ENCODE measurements at places on chromosomes 4 and X.

- peak; percentile 74 for DNase-seq
Measured at GRCh38 chrX:39815631-39816030, 282.1 kb downstream of the BCOR start.

GRCh38 chrX:8815460-8816065, 14.4 kb upstream of the FAM9A start:
- DNase-seq, result peak; percentile 68

DNA sequence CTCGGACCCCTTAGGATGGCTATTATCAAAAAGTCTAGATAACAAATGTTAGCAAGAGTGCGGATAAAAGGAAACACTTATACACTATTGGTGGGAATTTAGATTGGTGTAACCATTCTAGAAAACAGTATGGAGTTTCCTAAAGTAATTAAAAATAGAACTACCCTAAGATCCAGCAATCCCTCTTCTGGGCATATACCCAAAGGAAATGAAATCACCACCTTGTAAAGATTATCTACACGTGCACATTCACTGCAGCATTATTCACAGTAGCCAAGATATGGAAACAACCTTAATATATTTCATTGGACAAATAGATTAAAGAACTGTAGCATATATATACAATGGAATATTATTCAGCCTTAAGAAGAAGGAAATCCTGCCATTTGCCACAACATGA, 462.4 kb downstream of the IQCM start:
- no peak for DNase-seq

GRCh38 chr4:140090215-140090731, 63.7 kb downstream of the MAML3 start:
- no peak for DNase-seq

DNA sequence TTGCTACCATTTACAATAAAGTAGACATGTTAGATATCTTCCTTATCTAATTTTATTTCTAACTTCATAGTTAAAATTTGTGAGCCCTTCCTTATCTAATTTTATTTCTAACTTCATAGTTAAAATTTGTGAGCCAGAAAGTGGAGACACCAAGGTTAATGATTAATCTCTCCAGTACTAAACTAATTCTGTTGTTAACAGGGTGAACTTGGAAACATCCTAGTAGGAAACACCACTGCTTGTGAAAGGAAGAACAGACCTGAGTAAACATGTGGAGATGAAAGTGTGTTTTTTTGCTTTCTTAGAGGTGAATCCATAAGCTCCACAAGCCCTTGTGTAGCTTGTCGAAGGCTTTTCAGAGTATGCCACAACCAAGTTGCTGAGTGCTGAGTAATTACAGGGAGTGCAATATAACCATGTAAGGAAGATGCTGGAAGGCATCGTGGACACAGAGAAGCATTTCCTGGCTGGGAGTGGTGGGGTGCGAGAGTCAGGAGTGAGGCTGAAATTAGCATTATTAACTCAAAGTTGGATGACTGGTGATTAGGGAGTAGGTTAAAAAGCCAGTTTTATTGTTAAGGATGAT, 118.6 kb upstream of the NEIL3 start:
- no peak for DNase-seq

DNA sequence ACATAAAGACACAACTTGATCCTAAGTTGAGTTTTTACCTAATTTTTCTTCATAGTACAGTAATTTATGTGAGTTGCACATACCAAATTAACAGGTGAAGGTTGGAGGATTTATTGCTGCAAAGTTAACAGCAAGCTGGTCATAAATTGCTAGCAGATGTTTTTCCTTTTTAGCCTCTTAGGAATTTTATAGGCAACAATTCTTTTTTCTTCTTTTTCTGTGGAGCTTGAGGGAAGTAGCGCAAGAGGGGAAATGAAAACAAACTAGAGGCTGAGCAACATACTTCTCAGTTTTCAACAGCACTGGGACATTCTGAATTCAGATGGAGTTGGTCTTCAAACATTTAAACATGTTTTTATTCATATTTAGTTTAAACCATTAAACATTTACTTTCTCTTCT, 63.7 kb upstream of the TLR2 start:
- no peak for DNase-seq

DNA sequence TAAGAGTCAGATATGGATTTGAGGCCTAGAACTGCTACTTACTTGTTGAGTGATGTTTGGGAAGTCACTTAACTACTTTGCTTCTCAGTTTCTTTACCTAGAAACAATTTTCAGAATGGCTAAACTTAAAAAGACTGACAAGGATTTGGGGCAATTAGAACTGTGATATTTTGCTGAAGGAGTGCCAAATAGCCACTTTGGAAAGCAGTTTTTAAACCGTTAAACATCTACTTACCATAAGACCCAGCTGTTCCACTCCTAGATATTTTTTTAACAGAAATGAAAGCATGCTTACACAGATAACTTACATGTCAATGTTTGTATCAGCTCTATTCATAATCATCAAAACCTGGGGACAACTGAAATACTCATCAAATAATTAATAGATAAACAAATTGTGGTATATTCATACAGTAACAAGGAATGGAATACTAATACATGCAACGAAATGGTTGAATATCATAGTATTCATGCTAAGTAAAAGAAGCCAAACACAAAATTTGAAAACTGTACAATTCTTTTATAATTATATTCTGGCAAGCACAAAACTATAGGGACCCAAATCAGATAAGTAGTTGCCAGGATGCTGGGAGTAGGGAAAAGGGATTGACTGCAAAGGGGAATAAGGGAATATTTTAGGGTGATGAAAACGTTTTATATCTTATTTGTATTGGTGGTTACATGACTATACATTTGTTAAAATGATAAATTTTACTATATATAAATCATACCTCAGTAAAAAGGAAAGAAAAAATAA, 24.0 kb downstream of the RPA4 start:
- no peak for DNase-seq

GRCh38 chr4:23097251-23097650, 404.5 kb downstream of the GBA3 start:
- DNase-seq, result no peak

DNA sequence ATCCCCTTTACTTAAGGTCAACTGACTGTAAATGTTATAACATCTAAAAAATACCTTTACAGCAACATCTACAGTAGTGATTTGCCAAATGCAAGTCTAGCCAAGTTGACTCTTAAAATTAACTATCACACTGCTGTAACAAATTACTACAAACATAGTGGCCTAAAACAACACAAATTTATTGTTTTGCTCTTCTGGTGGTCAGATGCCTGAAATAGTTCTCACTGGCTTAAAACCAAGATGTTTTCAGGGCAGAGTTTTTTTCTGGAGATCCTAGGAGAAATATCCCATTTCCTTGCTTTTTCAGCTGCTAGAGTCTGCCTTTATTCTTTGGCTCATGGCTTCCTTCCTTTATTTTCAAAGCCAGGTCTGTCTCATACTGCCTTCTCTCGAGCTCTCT, 120.5 kb downstream of the ADGRL3 start:
- no peak for DNase-seq

GRCh38 chrX:19849464-19850080, 37.8 kb downstream of the SH3KBP1 start:
- DNase-seq, result no peak

- DNase-seq, result no peak
Measured at GRCh38 chr4:83810428-83810827, 274.5 kb downstream of the GPAT3 start.

DNA sequence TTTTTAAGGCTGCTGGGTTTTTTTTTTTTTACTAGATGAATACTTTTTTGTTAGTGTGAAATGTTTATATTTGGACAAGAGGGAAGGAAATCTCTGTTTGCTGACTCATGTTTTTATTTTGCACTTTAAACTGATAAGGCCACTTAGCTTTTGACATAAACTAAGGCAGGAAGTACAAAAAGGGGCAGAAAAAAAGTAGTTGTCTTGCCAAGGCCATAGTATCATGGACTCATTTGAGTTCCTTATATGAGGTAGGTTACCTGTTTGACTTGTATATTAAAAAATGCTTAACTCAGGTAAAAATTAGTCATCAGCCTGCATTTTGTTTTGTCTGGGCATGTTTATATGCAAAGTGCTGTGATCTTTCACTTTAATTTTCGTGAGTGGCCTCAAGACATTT, 26.0 kb downstream of the SMAD1 start:
- DNase-seq, result no peak

DNA sequence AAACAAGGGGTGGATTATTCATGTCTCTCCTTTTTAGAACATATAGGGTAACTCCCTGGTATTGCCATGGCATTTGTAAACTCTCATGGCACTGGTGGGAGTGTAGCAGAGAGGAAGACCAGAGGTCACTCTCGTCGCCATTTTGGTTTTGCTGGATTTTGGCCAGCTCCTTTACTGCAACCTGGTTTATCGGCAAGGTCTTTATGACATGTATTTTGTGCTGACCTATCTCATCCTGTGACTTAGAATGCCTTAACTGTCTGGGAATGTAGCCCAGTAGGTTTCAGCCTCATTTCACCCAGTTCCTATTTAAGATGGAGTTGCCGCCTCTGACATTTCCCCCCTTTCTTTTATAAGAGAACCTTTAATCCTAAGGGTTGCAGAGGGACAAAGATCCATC, 45.8 kb downstream of the MGST2 start:
- no peak for DNase-seq

GRCh38 chrX:15438332-15438731, 54.1 kb upstream of the VEGFD start:
- DNase-seq, result no peak

- DNase-seq, result no peak
Measured at GRCh38 chr4:7429069-7429416, 5.7 kb downstream of the PSAPL1 start.

DNA sequence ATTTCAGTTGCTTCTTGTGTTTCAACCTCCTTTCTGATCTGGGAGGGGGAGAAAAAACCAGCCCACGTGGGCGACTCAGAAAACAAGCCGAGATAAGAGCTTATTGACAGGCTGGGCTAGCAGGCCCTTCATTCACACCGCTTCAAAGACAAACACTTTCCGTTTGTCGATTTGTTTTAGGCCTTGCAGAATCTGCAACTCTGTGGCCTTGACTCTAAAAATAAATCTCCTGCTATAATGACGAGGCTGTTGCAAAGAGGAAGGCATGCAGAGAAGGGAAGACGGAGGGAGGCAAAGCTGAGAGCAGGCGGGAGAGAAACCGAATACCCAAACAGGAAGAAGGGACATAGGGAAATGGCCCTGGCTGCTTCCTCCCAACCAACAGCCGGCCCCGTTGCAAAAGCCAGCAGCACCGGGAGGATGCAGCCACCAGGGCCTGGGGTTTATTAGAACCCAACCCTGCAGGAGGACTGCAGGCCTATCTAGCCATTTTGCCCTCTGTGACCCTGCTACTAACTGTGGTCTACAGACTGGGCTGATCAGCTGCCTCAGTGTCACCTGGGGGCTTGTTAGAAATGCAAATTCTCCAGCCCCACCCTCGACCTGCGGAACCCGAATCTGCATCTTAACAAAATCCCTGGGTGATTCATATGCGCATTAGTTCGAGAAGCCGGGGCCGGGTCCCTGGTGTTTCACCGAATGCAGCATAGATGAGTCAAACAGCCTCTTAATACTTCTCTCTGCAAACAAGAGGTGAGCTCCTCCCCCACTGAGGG, 325.5 kb downstream of the BCOR start:
- peak; percentile 74 for DNase-seq

GRCh38 chr4:132383571-132384199, 765.4 kb upstream of the PCDH10 start:
- no peak for DNase-seq

DNA sequence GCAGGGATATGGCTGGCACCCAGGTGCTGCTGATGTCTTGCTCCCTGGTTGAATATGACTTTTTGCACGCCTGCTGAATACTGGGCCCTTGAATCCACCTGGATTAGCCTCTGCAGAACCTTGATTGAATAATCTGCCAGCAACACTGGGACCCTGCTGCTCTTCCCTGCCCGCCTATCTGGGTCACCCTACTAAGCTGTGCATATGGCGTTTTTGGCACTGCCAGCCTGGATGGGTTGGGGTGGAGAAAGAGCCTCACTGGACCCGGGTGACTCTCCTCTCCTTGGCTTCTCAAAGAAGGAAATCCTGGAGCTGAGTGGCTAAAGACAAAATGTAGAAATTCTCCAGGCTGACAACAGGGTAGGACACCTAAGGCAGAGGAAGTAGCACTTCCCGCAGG, 100.0 kb downstream of the MAOA start:
- no peak for DNase-seq

- no peak for DNase-seq
Measured at GRCh38 chr4:53349091-53349491, 16.8 kb downstream of the SCFD2 start.

- peak; percentile 54 for DNase-seq
Measured at GRCh38 chr4:9765091-9765490, 16.3 kb upstream of the DRD5 start.

DNA sequence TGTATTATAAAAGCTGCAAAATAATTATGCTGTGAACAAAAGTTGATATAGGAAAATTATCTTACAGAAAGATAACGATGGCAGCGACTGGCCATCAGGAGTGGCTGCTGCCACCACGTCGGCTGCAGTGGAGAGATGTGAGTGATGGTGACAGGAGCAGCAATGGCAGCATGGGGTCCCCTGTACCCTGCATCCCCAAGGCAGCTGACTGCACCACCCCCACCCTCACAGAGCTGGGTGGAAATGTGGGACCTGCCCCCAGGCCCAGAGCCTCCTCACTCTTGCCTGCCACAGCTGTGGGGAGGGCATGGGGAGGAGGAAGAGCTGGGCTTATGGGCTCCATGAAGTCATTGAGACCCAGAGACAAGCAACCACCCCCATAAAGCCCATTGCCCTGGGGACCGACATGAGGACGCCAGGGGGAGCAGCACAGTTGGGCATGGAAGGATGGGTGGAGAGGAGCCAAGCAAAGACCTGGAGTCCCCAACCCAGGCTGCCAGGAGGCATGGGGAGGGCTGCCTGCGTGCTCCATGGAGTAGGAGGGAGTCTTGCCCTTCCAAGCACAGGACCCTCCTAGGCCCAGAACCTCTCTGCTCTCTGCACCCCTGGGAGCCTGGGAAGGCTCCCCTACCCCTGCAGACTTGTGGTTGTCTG, 1090.5 kb downstream of the PCDH18 start:
- no peak for DNase-seq

DNA sequence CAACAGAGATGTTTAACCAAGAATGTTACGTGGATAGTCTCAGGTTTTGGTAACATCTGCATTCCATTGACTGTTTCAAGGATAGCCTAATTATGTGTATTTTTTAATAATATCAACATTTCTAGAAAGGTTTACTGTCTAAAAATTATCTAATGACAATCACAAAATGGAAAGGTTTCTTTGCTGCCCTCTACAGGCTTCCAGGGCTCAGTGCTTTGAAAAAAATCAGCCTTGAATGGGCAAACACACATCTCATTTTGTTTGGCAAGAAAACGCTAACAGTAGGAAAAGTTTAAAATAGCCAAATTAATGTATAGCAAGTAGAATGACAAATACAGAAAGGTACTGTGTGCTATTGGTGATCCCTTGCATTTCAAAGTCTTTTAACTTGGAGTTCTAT, 223.4 kb upstream of the PRPS2 start:
- no peak for DNase-seq

DNA sequence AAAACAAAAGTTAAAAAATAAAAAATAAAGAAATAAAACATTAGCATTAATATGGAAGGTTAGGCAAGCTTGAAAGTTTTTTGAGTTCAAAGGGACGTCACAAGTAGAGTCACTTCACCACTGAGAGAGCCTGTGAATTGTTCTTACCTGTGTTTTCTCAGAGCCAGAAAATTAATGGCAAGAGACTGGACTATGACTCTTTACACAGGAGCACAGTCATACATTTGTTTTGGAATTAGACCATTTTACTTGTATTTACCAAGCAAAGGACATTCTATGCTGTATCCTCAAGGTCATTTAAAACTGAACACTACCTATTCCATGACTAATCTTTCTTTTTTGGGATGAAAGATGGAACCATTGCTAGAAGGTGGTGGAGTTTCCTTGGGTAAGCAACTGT, 346.1 kb downstream of the FAM47B start:
- DNase-seq, result no peak

Data from H7 (cell line).